ENCODE measurements at places on chromosomes 12 and 14. TPM values are rescaled to one million over a fixed set of nuclear protein-coding genes. Genes with fewer than 3 reads are reported as not detected.

Gene TMEM19
- total RNA-seq, result 39.5 TPM

Gene JPH4
- total RNA-seq, result not detected

Gene GUCY2C
- total RNA-seq, result not detected

Gene PKP2
- total RNA-seq, result 88.7 TPM

Gene CLEC4C
- total RNA-seq, result not detected

Gene KRT3
- 0.24 TPM for total RNA-seq

Gene TMEM229B
- total RNA-seq, result 1.2 TPM

Gene PZP
- not detected for total RNA-seq

- DNase-seq, result no peak
Measured at GRCh38 chr12:31316891-31317290, 9.1 kb downstream of the SINHCAF start.

DNA sequence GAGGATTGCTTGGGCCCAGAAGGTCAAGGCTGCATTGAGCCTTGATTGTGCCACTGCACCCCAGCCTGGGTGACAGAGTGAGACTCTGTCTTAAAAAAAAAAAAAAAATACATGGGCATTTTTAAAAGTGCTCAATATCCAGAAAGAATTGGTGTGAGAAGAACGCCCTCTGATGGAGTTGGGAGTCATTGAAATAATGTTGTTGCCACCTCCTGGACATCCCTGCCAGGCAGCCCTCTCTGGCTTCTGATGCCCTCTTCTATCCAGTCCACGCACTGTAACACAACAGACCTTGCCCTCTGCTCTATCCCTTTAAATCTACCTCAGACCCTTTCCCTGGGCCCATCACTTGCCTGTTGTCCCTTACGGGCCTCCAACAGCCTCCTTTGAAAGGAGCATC lies 4.9 kb downstream of the PTGDR start:
- no peak for DNase-seq

- no peak for DNase-seq
Measured at GRCh38 chr14:104436741-104437701, 142.5 kb upstream of the C14orf180 start.

DNA sequence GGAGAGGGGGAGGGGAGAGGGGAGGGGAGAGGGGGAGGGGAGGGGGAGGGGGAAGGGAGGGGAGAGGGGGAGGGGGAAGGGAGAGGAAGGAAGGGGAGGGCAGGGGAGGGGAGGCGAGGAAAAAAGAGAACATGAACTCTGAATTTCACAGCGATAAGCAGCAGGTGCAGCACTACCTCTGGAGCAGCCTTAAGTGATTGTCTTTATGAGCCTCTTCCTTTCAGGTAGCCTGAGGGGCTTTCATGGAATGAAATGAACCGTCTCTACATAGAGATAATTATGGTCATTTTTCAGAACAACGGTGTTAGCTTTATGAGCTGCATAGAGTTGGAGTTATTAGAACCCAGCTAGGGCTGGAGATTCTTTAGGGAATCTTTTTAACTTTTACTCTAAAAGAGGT lies 18.1 kb upstream of the PTCSC3 start:
- no peak for DNase-seq

- no peak for DNase-seq
Measured at GRCh38 chr12:6135071-6135470, 10.6 kb upstream of the VWF start.
